ENCODE measurements at places on chromosomes 5 and 9.

DNA sequence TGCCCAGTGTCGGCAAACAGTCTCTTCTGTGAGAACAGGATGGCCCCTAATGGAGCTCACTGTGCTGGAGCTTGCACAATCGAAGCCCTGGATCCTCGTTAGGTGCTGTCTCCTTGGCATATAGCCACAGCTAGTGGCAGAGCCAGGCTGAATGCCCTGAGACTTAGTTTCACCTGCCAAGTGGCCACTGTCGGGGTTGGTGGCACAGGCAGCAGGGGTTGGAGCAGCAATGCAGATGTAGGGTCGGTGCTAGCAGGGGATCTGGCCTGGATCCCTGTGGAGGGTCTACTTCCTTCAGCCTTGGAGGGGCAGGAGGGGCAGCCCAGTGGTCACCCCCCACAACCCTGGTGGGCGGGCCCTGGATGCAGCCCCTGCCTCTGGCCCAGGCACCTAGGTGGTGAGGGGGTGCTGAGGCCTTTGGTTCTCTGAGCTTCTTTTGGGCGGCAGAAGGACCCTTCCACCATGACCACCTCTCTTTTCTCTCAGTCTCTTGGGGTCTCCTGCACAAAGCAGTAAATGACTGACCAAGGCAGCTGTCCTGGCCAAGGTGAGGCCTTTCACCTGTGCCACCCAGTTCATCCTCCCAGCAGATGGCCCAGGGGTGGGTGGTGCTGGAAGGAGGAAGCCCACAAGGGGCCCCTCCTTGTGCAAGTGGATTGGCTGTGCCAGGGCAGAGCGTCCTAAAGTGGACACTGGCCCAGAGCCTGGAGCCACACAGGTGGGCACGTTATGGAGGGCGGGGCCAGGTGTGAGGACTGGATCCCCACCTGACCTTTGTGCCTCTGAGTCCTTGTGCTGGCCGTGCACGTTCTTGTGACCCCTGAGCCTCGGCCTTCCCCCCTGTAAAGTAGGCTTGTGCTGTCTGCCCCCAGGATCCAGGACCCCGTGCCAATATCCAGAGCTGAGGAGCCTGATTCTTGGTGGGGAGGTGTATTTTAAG is 44.8 kb downstream of the PHF2 start:
- no peak for DNase-seq

DNA sequence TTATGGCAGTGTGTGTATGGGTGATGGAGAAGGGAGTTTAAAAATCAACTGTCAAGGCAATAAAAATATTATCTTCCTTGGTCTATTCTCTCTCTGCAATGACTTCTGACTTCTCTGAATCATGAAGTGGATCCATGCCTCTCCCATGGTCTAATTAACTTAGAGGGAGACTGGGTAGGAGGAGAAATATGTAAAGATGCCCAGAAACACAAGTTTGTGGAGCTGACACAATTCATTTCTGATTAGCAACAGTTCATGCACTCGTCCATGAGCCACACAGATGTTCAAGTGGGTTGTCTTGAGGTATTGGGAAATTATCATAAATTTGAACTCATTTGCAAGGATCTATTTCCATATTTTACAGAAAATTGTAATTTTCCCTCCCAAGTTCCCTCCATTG is 38.1 kb downstream of the INSYN2B start:
- DNase-seq, result no peak

GRCh38 chr9:92725266-92725545 is 39.4 kb downstream of the BICD2 start:
- no peak for DNase-seq

DNA sequence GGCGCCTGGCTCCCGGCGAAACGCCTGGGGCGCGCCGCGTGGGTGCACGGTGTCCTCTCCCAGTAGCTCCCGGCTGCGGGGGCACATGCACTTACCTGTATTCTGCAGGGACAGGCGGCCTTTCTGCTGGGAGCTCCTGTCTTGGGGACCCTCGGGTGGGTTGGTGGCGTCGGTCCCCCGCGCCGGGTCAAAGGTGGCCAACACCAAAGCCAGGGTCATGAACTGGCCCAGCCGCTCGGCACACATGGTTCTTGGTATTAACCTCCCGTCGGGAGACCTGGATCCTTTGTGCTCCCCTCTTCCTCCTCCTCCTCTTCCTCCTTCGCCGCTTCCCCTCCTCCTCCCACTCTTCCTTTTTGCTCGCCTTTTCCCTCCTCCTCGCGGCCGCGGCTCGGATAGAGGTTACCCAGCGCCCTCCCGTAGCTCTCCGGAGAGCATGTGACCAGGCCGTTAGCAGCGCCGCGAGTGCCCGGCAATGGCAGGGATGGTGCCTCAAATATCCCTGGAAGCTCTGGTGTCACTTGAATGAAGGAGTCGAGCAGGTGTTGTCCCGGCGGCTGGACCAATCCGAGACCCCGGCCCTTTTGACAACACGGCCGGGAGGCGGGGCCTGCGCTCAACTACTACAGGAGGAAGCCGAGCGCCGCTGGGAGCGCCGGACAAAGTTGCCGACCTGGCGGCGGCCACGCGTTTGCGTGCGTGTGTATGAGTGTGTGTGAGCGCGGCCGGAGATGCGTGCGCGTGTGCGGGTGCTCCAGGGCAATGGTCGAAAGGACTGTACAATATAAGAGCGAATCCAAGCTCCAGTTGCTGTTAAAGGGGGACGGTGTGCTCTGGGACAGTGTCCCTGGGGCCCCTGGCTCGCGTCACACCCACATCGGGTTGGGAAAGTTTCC is at the start of gene STC2:
TSS of gene STC2 (minus strand) at position 467 of the 896 bp plus-strand sequence. CDS start at position 246, 221 bp downstream.
- DNase-seq, result peak; percentile 69

- peak; percentile 2 for DNase-seq
Measured at GRCh38 chr5:148687427-148687826, 33.1 kb upstream of the HTR4 start.

DNA sequence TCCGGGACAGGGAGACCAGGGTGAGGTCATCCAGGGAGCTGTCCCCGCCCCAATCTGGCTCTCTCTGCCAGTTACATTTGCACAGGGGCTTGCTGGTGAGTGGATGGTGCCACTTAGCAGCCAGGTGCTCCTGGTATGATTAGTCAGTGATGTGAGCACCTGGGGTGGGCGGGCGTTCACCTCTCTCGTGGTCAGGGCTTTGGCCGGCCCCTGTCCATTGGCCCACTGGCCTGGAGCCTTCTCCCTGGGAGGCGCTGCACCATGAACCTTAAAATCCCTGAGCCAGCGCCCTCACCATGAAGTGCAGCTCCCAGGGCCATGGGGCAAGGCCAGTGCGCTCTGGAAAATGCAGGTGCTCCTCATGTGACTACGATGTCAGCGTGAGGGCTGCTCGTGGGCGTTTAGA is 2.0 kb downstream of the NKD2 start:
- DNase-seq, result no peak

- DNase-seq, result no peak
Measured at GRCh38 chr9:126671381-126671831, 57.7 kb downstream of the LMX1B start.

DNA sequence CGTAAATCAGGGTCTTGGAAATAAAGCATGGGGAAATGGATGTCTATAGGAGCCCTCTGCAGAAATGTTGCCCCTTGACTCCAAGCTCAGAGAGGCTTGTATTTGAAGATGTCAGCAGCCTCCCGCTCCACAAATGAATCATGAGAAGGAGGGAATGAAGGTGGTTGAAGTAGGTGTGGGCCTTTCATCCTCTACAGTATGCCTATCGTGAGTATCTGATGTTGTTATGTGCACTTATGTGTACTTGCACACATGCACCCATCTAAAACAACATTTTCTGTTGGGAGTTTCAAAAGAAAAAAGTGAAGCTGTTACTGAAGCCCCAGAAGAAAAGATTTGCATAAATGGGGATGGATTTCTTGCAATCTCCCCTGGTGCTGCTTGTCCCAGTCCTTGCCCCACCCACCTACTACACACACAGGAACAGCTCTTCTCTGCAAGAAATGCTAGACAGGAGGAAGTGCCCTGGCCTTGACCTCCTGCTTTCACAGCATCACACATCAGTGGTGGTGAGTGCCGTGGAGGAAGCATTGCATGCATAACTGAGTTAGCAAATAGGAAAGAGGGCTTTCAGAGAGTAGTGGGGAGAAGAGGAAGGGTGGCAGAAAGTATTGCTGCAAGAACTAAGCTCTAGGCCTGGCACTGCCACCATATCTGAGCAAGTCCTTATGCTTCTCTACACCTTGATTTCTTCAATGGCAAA is 156.1 kb downstream of the SNX18 start:
- DNase-seq, result peak; percentile 8

DNA sequence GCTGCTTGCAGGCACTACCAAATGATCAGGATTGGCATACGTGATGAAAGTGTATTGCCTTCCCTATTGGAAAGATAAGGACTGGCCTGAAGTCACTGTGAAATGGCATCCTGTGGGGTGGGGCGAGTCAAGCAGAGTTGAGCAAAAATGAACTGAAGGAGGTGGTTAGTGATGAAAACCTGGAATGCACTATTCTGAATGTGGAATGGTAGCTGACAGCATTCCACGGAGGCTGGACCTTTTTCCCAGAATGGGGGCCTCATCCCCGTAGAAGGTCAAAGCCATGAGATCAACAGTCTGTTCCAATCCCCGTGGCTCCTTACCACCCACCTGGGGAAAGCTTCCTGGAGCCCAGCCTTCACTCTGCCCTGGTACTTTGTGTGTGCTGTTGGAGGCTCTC is 37.7 kb downstream of the ASS1 start:
- no peak for DNase-seq

- DNase-seq, result no peak
Measured at GRCh38 chr9:93192721-93193387, 8.9 kb downstream of the WNK2 start.

- DNase-seq, result no peak
Measured at GRCh38 chr5:90917928-90918668, 359.5 kb downstream of the ADGRV1 start.

GRCh38 chr9:17272536-17272935 is 137.7 kb downstream of the CNTLN start:
- no peak for DNase-seq

DNA sequence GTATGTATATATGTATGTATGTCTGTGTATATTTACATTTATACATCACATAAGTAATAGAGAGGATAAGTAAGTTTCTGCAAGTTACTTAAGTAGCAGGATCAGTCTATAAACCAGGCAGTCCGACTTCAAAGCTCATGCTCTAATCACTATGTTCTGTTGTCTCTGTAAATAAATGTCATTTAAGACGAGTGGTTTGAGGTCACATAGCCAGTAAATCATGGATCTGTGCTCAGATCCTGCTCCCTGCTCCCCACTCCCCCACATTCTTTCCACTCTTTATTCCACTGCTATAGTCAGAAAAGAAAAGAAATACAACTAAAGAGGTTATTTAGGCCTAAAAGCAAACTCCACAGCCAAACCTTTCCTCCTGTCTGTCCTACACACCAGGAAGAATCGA is 90.4 kb downstream of the SERINC5 start:
- DNase-seq, result no peak

DNA sequence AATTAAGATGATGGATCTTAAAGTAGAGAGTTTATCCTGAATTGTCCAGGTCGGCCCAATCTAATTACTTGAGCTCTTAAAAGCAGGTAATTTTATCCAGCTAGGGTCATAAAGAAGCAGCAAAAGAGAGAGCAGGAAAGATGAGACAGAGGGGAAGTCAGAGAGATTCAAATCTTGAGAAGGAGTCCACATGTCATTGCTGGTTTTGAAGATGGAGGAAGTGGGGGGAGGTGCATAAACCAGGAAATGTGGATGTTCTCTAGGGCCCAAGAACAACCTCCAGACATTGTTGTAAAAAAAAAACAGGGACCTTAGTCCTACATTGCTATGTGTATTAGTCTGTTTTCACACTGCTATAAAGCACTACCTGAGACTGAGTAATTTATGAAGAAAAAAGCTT is 66.4 kb downstream of the SLCO4C1 start:
- DNase-seq, result no peak

DNA sequence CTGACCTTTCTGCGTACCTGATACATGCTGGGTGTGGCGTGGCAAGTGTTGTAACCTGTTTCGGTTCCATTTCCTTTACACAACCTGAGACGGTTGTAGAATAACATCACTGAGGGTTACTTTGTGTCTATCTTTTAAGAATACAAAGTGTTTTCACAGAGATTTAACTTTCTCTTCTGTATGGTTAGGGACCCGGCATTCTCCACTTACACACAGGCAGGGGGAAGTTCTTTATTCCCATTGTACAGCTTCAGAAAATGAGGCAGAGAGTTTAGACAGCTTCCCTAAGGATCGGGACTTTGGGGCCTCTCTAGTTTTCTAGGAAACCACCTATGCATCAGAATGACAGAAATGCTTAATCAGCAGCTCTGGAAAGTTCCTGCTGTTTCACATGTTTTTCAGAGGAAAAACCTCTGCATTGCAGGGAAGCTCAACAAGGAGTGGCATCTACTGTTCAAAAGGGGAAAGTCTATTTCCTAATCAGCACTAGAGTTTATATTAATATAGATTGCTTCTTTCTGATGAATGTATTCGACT is 41.3 kb downstream of the CAST start:
- DNase-seq, result no peak

- DNase-seq, result no peak
Measured at GRCh38 chr5:27561408-27561807, 523.0 kb upstream of the CDH9 start.

DNA sequence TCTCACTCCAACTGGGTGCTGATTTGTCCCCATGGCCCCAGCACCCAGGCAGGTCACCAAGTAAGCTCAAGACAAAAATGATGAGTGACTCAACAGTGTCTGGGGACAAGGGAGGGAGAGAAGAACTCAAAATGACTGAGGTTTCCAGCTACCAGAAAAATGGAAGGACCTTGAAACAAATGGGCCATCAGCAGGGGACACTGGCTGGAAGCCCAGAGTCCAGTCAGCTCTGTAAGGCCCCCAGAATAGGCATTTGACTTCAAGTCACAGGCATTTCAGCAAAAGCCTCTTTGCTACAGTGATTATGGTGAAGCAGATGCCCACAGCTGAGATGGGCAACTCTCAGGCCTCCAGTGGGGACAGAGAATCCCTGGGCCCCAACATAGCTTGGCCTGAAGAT is 139.0 kb upstream of the GABRP start:
- no peak for DNase-seq

DNA sequence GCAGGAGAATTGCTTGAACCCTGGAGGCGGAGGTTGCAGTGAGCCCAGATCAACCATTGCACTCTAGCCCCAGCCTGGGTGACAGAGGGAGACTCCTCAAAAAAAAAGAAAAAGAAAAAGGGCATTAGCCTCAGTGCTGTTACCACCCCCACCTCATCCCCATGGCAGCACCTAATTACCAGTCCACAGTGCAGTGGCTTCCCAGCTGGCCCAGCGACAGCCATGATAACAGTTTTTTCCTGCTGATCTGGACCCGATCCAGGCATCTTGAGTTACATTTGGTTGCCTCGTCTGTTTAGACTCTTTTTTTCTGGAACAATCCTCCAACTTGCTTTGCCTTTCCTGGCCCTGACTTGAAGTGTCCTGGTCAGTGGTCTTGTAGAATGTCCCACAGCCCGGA is 24.4 kb downstream of the NCS1 start:
- DNase-seq, result no peak

DNA sequence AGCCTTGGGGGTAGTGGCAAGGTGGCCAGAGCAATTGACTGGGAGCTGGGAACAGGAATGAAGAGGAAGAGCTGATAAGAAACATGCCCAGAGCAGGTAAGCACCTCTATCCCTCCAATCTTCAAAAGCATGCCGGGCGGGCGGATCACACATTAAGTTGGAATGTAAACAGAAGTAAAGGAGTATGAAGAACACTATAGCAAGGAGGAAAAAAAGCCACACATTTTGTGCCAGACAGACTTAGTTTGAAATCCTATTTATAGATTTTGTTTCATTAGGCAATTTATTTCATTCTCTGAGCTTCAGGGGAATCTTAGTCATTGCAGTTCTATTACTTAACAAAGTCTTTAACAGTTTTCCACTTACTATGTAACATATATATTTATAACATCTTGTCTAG is 173.9 kb upstream of the TNC start:
- no peak for DNase-seq

- DNase-seq, result no peak
Measured at GRCh38 chr9:27628311-27628710, 55.0 kb upstream of the C9orf72 start.

- DNase-seq, result peak; percentile 43
Measured at GRCh38 chr9:109411798-109412352, 86.2 kb downstream of the PTPN3 start.

Measured in GM06990 (cell line).